Occipital lobe (tissue), 3 donors: ENCODE measurements at places on chromosomes 3 and 15. TPM values are rescaled to one million over a fixed set of nuclear protein-coding genes. Genes with fewer than 3 reads are reported as not detected.

DNA sequence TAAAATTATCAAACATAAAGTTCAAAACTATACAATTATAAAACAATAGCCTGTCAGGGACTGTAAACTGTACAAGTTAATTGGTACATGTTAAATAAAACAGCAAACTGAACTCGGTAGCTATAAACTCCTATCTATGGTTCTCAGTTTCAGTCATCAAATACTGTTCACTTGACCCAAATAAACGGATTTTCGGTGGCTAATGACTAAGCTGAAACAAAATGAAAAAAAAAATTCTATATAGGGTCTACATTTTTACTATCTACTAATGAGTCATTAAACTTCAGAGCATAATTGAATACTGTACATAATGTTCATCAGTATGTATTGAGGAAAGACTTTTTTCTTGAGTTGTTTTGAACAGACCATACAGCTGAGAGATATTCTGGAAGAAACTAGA lies 6.6 kb downstream of the PROK2 start:
- no peak for DNase-seq

DNA sequence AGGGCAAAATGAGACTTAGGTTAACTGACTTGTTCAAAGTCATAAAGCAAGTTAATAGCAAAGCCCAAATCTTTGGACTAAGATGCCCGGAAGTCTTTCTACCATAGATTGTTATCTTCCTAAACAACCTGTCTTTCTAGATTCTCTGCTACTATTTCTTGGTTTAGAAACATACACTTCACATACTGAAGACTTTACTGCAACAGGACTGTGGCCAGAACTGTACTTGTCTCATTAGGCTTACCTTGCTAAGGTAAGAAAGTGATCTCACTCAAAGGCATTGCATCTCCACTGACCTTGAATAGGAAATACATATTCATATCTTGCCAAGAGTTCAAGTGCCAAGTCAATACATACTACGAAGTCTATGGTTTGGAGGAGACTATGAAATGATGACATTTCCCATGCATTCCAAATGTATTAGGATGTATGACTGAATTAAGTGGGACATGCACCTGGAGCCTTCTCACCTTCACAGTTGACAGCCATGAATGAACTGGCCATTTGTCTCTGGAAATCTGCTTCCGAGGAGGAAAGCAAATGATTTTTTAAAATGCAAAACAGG lies 5.0 kb downstream of the ZDHHC3 start:
- DNase-seq = no peak

- no peak for DNase-seq
Observed at GRCh38 chr3:80017369-80017768, 249.6 kb upstream of the ROBO1 start.

- no peak for DNase-seq
Observed at GRCh38 chr15:87761736-87762509, 494.6 kb downstream of the NTRK3 start.

- no peak for DNase-seq
Observed at GRCh38 chr3:32381922-32382321, 9.7 kb upstream of the CMTM7 start.

DNA sequence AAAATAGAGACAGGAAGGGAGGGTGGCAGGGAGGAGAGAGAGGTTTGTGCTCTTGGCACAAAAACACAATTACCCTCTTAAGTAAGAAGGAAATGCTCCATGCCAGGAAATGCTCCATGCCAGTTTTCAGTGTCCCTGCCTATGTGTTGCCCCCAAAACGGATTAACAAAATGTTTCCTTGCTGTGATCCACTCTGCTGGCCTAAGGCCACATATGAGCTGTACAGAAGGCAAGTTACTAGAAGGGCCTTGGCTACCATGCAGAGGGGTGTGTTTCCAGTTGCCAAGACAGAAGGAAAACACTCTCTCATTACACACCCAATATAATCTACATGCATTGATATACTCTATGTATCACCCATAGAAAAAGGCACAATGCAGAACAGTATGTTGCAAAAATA lies 98.2 kb upstream of the PTPRG start:
- no peak for DNase-seq

GRCh38 chr3:150759947-150760346 lies 3.0 kb downstream of the SIAH2 start:
- DNase-seq = no peak

GRCh38 chr3:12170207-12170606 lies 11.5 kb upstream of the TIMP4 start:
- no peak for DNase-seq

GRCh38 chr3:23263796-23264195 lies 60.7 kb downstream of the UBE2E2 start:
- DNase-seq = no peak

DNA sequence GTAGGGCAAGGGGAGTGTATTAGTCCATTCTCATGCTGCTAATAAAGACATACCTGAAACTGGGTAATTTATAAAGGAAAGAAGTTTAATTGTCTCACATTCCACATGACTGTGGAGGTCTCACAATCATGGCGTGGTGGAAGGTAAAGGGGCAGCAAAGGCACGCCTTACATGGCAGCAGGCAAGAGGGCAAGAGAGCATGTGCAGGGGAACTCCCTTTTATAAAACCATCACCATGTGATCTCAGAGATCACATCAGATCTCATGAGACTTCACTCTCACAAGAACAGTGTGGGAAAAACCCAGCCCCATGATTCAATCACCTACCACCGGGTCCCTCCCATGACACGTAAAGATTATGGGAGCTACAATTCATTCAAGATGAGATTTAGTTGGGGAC lies 41.4 kb downstream of the SUMF1 start:
- no peak for DNase-seq

DNA sequence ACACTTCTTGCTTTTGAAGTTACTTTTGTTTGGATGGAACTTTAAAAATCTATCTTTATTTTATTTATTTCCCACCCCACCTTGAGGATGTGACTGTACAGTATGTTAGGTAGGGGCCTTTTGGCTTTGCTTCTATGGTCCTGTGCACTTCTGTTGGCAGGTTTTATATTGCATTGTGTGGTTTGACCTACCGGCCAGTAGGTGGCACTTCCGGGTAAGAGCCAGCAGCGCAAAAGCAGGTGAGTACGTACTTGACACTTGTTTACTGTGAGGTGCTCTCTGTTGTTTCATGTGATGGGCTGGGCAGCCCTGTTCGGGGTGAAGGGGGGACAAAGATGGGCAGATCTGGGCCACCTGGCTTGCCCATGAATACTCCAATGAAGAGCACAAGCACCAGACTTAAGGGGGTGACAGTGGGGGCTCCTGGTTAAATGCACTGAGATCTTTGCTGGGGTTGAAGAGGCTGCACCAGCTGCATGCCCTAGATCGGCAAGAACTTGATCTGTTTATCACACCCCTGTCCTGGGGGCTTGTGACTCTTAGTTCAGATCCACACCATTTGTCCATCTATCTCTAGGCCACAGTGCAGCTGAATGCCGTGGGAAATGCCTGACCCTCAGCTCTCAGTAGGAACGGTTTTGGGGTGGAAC lies 131.6 kb downstream of the NLGN1 start:
- no peak for DNase-seq

DNA sequence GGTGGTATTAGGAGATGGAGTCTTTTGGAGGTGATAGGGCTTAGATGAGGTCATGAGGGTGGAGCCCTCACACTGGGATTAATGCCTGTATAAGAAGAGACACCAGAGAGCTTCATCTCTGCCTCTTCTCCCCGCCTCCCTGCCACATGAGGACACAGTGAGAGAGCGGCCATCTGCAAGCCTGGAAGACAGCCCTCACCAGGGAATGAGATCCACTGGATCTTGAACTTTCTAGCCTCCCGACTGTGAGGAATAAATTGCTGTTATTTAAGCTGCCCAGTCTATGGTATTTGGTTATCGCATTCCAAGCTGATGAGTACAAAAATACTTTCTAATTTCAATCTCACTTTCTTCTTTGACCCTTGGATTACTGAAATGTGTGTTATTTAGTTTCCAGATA lies 121.4 kb downstream of the OCA2 start:
- DNase-seq = no peak

DNA sequence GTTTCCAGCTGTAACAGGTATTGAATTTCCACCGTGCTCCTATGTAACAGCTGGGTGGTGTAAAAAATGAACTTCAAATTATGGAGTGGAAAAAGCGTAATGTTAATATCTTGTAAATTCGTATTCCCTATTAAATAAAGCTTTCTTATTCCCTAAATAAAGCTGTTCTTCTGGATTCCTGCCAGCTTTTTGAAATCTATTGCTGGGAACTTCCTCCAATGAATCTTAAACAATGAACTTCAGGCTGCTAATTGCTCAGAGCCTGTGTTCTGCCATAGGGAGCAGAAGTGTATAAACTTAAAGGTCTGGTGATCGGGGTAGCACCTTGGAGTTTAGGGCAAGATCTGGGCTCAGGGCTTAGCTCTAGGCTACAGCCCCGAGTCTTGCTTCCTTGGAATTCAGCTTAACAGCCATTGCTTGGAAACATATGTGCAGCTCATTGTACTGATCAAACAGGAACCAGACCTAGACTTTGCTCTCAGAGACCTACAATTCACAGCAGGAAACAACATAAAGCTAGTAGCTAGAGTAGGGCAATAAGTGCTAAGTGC lies 1.4 kb downstream of the ARL14 start:
- no peak for DNase-seq

TRH gene
- total RNA-seq = 1.1 TPM

MYZAP gene
- 1.1 TPM for total RNA-seq

LTK gene
- not detected for total RNA-seq

WNT5A gene
- 6.6 TPM for total RNA-seq
